ENCODE measurements at places on chromosomes 3 and 15. TPM values are rescaled to one million over a fixed set of nuclear protein-coding genes. Genes with fewer than 3 reads are reported as not detected.

- DNase-seq = no peak
These were observed 40.9 kb upstream of the CCR2 start for GRCh38 chr3:46312991-46313390.

GRCh38 chr3:38611866-38612265 lies 37.6 kb downstream of the SCN5A start:
- DNase-seq = no peak

- DNase-seq = no peak
These were observed 86.7 kb downstream of the MCF2L2 start for GRCh38 chr3:183341545-183342288.

Gene FAM81A
- 0.27 TPM for total RNA-seq

Measured in hematopoietic multipotent progenitor cell (in vitro differentiated cells).